Activated CD4-positive, alpha-beta memory T cell treated with anti-CD3 and anti-CD28 coated beads, Interleukin-2, amount 10 ng/mL, durations not matched to agents 7 days and 5 days (primary cell): ENCODE measurements at places on chromosomes 2 and 18. TPM values are rescaled to one million over a fixed set of nuclear protein-coding genes. Genes with fewer than 3 reads are reported as not detected.

- H3K4me1 ChIP-seq, result no peaks in the 10 kb centered on the region
- no peak for DNase-seq
- H3K27ac ChIP-seq, result no peak overlapping the region
- no peaks in the 10 kb centered on the region for H3K36me3 ChIP-seq
- peaks cover 28% of the 10 kb centered on the region for H3K27me3 ChIP-seq
These were observed 85.6 kb downstream of the VIT start for GRCh38 chr2:36781907-36782720.

TUBA4B gene
- not detected for total RNA-seq

CPO gene
- not detected for total RNA-seq

NDUFAF7 gene
- 19.4 TPM for total RNA-seq

DNA sequence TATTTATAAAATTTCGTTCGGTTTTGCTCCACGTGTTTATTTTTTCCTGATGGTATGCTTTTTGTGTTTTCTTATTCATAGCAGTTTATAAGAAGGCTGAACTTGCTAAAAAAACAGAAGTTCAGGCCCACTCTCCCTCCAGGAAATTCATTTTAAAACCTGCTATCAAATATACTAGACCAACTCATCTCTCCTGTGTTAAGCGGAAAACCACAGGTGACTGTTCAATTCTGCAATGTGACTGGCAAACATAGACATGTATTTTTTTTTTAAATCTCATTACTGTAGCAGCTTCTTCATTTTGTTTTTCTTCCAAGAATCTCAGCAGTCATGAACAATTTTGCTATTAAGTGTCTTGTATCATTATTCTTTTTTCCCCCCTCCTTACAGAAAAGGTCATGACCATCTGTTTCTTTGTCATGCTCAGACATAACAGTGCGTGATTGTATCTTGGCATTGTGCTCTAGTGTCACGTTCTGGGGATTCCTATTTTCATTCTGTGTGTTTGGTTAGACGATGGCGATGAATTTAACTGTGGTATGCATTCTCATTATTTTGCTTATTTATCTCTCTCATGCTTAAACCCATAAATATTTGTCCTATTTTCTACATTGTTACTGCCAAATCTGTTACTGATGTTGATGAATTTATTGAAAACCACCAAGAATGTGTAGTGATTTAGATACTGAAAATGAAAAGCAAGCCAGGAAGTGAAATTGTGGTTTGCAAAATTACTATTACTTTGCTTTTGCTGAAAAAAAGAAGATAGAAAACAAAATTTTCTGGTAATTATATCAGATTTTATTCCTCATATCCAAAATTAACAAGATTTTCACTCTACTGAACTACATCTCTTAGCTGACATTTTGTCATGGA, 74.6 kb upstream of the UNC80 start:
- H3K27me3 ChIP-seq, result peaks cover 12% of the 10 kb centered on the region
- H3K4me3 ChIP-seq, result no peak overlapping the region
- no peak overlapping the region for H3K27ac ChIP-seq
- H3K36me3 ChIP-seq, result no peaks in the 10 kb centered on the region

DNA sequence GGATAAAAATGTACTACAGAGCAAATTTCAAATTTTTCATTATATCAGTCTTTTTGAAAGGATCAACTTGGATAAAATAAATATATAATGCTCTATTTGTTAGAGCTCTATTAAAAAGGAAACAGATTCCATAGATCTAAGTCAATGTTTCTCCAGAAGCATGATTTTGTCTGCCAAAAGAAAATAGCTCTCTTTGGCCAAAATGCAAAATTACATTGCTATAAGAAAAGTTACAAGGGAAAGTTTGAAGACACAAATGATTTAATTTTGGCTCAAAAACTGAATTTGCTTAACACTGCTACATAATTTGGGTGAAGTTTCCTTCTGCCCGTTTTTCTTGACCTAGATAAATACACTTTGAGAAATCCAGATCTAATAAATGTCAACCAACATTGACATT, 15.7 kb downstream of the C2orf69 start:
- H3K36me3 ChIP-seq, result peaks cover 50% of the 10 kb centered on the region
- DNase-seq, result no peak
- no peak overlapping the region for H3K4me3 ChIP-seq
- H3K4me1 ChIP-seq, result peaks cover 20% of the 10 kb centered on the region
- H3K27me3 ChIP-seq, result no peaks in the 10 kb centered on the region

- no peaks in the 10 kb centered on the region for H3K27me3 ChIP-seq
- H3K4me3 ChIP-seq, result no peak overlapping the region
- H3K27ac ChIP-seq, result no peak overlapping the region
- H3K36me3 ChIP-seq, result no peaks in the 10 kb centered on the region
- H3K4me1 ChIP-seq, result no peaks in the 10 kb centered on the region
These were observed 69.4 kb upstream of the MYT1L start for GRCh38 chr2:2400286-2401038.

- no peak overlapping the region for H3K27ac ChIP-seq
- no peaks in the 10 kb centered on the region for H3K36me3 ChIP-seq
- no peak for DNase-seq
- H3K4me3 ChIP-seq, result no peak overlapping the region
- H3K4me1 ChIP-seq, result peaks cover 8% of the 10 kb centered on the region
These were observed 6.5 kb upstream of the STAMBP start for GRCh38 chr2:73822276-73822675.

- no peaks in the 10 kb centered on the region for H3K27me3 ChIP-seq
- no peaks in the 10 kb centered on the region for H3K4me1 ChIP-seq
- H3K27ac ChIP-seq, result no peak overlapping the region
- peaks cover 36% of the 10 kb centered on the region for H3K36me3 ChIP-seq
These were observed 13.1 kb upstream of the CNDP1 start for GRCh38 chr18:74521068-74521725.

DNA sequence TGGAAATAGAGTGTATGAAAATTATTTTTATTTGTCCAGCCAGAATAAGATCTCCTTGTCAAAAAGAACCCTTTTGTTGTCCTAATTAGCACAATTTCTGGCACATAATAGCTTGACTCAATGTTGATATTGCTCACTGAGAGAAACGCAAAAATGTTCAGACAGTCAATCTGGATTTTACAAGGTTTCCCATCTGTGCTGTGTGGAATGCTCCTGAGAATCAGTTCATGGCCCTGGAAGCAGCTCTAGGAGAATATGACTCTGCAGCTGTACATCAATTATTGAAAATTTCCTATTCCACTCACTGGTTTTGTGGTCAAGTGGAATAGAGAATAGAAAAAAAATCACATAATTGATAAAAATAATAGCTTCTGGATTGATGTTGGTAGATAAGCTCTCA, 1582.9 kb upstream of the NXPH2 start:
- no peak for DNase-seq
- no peaks in the 10 kb centered on the region for H3K4me1 ChIP-seq
- H3K4me3 ChIP-seq, result no peak overlapping the region
- H3K36me3 ChIP-seq, result no peaks in the 10 kb centered on the region
- H3K27ac ChIP-seq, result no peak overlapping the region

- H3K27ac ChIP-seq, result no peak overlapping the region
- H3K27me3 ChIP-seq, result no peaks in the 10 kb centered on the region
These were observed 162.6 kb upstream of the SIX3 start for GRCh38 chr2:44778671-44779476.

VWC2L gene
- total RNA-seq, result not detected

GRCh38 chr2:79876430-79876829, 363.6 kb downstream of the CTNNA2 start:
- no peaks in the 10 kb centered on the region for H3K36me3 ChIP-seq
- no peak overlapping the region for H3K4me3 ChIP-seq
- no peak overlapping the region for H3K27ac ChIP-seq
- H3K27me3 ChIP-seq, result no peaks in the 10 kb centered on the region
- no peak for DNase-seq
